Mesothelial cell of epicardium (in vitro differentiated cells): ENCODE measurements at places on chromosomes 2 and 18. TPM values are rescaled to one million over a fixed set of nuclear protein-coding genes. Genes with fewer than 3 reads are reported as not detected.
A peak's percentile ranks its signal among the peaks of the same experiment; 100 is the strongest.

GRCh38 chr2:105396254-105397024 lies 2.4 kb downstream of the FHL2 start:
- peaks cover 42% of the 10 kb centered on the region for H3K4me1 ChIP-seq
- DNase-seq = no peak
- peak overlapping the region; percentile 41 for H3K27ac ChIP-seq
- peaks cover 10% of the 10 kb centered on the region for H3K36me3 ChIP-seq

RTKN gene
- total RNA-seq = 85.0 to 88.9 TPM (median 86.4 TPM) in 3 replicates

GRCh38 chr2:223654384-223654915 lies 52.3 kb upstream of the SCG2 start:
- no peak overlapping the region for H3K27ac ChIP-seq
- H3K4me1 ChIP-seq = peaks cover 4% of the 10 kb centered on the region
- H3K4me3 ChIP-seq = no peak overlapping the region
- DNase-seq = no peak
- peaks cover 6% of the 10 kb centered on the region for H3K27me3 ChIP-seq

DNA sequence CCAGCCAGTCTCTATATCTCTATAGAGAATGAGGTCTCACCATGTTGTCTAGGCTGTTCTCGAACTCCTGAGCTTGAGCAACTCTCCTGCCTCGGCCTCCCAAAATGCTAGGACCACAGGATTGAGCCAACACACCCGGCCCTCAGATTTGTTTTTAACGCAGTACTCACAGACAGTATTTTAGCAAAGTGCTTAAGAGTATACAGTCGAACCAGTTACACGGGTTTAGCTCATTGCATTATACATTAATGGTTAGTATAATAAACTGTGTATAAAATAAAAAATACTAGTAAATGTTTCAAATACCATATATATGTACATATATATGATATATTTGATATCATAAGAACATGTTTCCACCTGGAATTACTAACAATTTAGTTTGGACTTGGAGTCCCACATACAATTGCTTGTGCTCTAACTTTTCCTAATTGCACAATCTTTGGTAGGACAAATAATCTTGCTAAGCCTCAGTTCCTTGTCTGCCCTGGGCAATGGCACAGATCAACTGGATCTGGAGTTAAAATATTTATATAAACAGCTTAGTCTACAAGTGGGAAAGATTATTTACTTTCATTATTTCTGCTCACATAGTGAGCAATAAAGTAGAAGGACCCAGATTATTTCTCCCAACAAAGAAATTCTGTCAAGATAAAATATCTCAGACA lies 508.9 kb upstream of the LRATD1 start:
- H3K36me3 ChIP-seq = no peaks in the 10 kb centered on the region
- peaks cover 9% of the 10 kb centered on the region for H3K27me3 ChIP-seq
- no peak for DNase-seq
- H3K27ac ChIP-seq = no peak overlapping the region
- no peak overlapping the region for H3K4me3 ChIP-seq
- no peaks in the 10 kb centered on the region for H3K4me1 ChIP-seq

CHMP3 gene
- 73.5 to 75.8 TPM (median 73.8 TPM) in 3 replicates for total RNA-seq

GKN2 gene
- total RNA-seq = not detected in 3 replicates

GRCh38 chr2:197786010-197786877 lies 1.1 kb upstream of the BOLL start:
- H3K4me1 ChIP-seq = no peaks in the 10 kb centered on the region
- DNase-seq = peak; percentile 25
- peak overlapping the region; percentile 43 for H3K4me3 ChIP-seq
- no peaks in the 10 kb centered on the region for H3K36me3 ChIP-seq
- H3K27ac ChIP-seq = no peak overlapping the region

DNA sequence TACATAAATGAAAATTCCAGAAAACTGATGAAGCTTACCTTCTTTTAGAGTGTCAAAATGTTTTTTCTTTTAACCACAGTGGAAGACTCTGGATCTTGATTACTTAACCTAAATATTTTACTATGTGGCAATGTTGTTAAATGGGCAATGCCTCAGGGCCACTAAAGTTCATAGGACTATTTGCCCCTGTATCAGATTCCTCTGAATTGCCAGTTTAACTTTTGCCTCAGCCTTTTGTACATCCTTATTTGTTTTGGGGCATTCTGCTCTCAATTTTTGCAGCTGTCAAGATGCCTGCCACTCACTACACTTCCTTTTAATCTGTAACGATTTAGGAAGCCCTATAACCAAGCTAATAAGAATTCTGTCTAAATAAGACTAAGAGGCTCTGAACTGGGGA lies 31.7 kb upstream of the SERTAD2 start:
- no peaks in the 10 kb centered on the region for H3K4me1 ChIP-seq
- H3K27ac ChIP-seq = no peak overlapping the region
- no peaks in the 10 kb centered on the region for H3K27me3 ChIP-seq
- no peak for DNase-seq
- no peak overlapping the region for H3K4me3 ChIP-seq
